ENCODE measurements at places on chromosomes 6 and 20. TPM values are rescaled to one million over a fixed set of nuclear protein-coding genes. Genes with fewer than 3 reads are reported as not detected.

CLPSL1 gene
- not detected for total RNA-seq

SYNGAP1 gene
- 11.5 TPM for total RNA-seq

MAP7 gene
- total RNA-seq: 35.5 TPM

SOX4 gene
- 67.0 TPM for total RNA-seq

GHRH gene
- total RNA-seq: not detected

BHLHE23 gene
- not detected for total RNA-seq

AKAP12 gene
- total RNA-seq: 1,220 TPM

FAM184A gene
- 2.4 TPM for total RNA-seq

SLC17A1 gene
- not detected for total RNA-seq

ENPP4 gene
- 9.6 TPM for total RNA-seq

RNASET2 gene
- 32.8 TPM for total RNA-seq

WFDC6 gene
- total RNA-seq: not detected

FUT9 gene
- total RNA-seq: not detected

GABRR2 gene
- 0.57 TPM for total RNA-seq

QKI gene
- 35.3 TPM for total RNA-seq

All from HCT116 (cell line).